ENCODE measurements at places on chromosomes 7 and 10.
A peak's percentile ranks its signal among the peaks of the same experiment; 100 is the strongest.

- DNase-seq: no peak
Measured at GRCh38 chr7:110204527-110204926, 886.4 kb upstream of the LRRN3 start.

- DNase-seq: no peak
Measured at GRCh38 chr10:80273523-80274170, 15.8 kb downstream of the MAT1A start.

- no peak for DNase-seq
Measured at GRCh38 chr7:90607196-90607595, 11.1 kb downstream of the CDK14 start.

DNA sequence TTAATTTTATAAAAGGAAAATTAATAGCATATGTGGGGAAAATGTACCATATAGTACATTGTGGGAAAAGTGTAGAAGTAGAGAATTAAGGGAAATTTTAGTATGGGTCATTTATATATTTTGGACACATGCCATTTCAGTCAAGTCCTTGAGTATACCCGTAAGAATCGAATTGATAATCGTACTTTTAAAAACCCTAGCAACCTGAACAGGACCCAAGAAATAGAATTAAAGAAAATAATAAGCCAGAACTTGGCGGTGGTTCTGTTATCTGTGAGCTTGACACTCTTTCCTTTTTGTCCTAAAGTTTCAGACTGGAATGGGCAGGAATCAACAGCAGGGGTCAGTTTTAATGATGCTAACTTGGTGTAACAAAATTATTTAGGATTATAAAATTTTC, 221.0 kb downstream of the CDK14 start:
- DNase-seq: no peak

- DNase-seq: no peak
Measured at GRCh38 chr7:70288781-70289456, 690.6 kb downstream of the AUTS2 start.

DNA sequence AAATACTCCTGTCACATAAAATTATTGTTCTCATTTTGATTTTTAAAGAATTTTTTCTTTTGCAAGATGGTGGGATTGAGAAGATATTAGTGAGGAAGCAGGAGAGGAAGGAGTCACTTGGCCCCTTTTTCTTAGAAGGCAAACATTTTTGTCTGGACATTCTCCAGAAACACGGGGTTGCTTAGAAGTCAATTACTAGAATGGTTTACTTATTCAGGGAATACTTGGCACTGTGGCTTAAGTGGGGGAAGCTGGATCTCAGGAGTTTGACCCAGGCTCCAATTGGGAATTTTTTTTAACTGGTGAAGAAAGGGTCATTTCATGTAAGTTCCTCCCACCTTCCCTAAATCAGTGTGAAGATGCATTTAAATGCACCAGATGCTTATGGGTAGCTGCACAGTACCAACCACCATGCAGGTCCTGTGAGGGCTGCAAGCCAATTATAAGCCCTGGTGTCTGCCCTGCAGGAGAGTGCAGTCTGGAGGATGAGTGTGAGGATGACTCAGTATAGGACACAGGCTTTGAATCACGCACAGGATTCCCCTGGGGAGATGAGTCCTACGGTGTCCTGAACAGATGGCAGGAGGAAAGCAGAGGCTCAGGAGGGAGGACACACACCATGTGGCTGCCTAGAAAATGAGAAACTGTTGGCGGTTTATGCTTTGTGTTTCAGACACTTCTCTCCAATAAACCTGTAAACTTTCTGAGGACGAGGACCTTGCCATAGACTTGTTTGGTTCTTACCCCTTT, 299.1 kb downstream of the PLXNA4 start:
- no peak for DNase-seq

GRCh38 chr7:132500727-132501440, 75.4 kb downstream of the PLXNA4 start:
- no peak for DNase-seq

- no peak for DNase-seq
Measured at GRCh38 chr7:51090411-51090810, 226.2 kb downstream of the COBL start.

DNA sequence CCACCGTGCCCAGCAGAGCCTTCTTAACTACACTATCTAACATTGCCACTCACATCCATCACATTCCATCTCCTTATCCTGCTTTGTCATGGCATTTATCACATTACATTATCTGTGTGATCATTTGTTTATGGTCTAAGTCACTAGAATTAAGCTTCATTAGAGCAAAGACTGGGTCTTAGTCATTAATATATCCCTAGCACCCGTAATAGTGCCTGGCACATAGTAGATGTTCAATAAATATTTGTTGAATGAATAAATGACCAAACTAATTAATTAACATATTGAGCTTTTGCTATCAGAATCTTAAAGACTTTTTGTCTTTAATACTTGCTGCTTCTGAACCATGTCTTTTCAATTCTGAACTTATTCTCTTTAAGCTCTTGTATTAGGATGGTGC, 5.9 kb upstream of the COPG2 start:
- DNase-seq: no peak

DNA sequence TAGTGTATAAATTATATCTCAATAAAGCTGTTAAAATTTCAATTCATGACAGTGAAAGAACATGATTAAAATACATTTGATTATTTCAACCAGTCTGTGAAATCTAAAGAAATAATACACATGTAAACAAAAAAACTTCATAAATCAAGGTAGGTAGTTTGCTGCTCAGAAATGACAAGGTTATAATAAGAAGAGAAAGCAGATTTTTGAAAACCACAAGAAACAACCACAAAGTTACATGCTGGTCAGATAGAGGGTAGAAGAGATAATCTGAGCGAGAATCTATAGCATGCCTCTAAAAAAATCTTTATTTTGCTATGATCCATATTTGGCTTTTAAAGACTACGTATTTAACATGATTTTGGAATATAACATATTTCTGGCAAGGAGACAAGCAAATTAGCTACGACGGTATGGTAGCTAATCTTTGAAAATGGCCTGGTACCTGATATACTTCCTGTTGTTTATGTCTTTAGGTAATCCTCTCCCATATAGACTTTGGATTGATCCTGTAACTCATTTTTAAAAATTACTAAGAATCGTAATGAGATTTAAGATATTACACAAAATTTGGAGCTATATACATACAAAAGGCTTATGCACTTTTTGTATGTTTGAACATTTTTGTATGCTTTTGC, 23.5 kb upstream of the VCL start:
- no peak for DNase-seq

DNA sequence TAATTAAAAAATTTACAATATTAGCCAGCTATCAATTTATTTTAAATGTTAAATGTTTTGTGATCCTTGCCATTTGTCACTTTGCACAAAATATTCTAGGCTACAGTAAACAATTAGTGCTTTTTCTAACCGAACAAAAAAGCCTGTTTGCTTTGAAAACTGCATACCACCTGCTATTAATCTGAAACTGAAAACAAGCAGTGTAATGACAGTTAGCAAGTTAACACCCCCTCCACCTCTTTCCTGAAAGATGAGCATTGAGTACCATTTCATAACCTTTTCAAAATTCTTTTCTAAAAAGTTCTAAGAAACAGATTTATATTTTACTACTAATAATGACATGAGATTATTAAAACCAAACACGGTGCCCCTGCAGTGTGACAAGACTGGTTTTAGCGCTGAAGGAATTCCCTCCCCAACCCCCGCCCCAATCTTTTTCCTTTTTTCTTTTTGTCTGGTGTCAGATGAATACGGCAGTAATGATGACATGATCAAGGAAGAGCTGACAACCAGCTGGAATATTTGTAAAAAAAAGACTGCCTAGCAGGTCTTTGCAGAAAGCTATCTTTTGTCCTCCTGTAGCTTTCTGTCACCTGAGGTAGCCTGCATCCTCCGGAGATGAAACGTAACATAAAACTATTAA, 175.6 kb downstream of the CHCHD3 start:
- no peak for DNase-seq

- peak; percentile 13 for DNase-seq
Measured at GRCh38 chr7:155848691-155849669, 36.7 kb upstream of the SHH start.

DNA sequence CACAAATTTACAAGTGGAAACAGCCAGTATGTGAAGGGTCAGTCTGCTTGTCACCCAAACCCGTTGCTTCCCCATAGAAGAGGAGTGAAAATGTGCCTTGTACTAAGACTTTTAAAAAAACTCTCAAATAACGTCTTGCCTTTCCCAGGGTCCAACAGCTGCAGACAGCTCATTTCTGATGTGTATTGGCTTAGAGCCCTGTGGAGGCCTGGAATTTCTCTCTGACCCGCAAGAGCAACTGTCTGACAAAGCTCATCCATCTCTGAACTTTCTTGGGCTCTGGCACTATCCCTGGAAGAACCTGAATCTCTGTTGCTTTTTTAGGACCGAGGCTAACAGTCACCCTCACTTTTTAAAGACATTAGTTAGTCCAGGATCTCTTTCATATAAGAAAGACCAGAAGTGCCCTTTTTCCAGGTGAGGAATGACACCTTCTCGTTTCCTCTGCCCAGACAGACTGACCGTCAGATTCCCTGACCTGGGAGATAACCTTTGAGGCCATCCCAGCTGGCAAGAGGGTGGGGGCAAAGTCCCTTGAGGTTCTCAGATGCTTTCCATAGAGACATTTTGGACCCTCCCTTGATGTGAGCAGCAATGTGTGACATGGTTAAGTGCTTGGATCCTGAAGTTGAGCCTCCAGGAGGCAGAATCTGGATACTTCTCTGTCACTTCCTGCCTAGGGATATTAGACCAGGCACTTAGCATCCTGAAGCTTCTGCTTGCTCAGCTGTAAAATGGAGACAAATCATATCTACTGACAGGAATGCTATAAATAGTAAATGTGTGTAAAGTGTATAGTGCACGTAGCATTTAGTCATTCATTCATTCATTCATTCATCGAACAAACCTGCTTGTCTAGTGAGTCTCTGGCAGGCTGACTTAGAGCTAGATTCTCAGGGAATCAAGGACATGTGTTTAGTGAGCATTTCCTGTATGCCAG, 4.5 kb upstream of the NODAL start:
- peak; percentile 96 for DNase-seq

- peak; percentile 69 for DNase-seq
Measured at GRCh38 chr10:58023341-58024073, 244.2 kb downstream of the IPMK start.

DNA sequence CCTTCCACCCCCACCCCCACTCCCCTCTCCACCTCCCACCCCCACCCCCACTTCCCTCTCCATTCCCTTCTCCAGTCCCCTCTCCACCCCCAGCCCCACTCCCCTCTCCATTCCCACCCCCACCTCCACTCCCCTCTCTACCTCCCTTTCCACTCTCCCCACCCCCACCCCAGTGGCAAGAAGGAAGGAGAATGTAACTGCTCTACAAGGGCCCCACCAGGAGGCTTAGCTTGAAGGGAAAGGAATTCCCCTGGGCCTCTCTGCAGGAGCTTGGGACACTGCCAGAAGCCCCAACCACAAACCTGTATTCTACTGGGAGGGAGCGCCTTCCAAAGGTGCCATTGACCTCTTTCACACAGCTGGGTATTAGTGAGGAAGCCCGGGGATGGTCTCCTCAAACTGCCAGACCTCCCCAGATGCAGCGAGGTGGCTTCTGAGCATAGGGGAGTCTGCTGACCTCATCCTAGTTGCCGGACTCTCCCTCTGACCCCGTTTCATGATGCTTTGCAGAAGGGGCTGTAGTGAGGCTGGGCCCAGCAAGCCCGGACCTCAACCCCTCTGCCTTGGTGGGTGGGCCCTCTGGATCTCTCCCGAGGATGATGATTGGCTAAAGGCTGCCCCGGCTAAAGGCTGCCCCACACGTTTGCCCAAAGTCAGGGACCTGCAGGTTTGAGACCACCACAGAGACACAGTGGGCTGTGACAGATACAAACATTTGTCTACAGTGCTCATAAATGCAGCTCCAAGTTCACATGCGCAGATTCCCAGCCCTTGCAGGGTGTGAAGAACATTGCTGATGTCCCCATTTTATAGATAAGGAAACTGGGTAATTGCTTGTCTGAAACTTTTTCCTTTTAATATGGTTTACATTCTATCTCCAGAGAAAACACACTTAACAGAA, 2.9 kb downstream of the DEPP1 start:
- DNase-seq: peak; percentile 81

GRCh38 chr10:126833542-126833941, 71.7 kb upstream of the DOCK1 start:
- no peak for DNase-seq

- DNase-seq: peak; percentile 78
Measured at GRCh38 chr10:34655286-34656170, 159.6 kb downstream of the PARD3 start.

- no peak for DNase-seq
Measured at GRCh38 chr7:26329520-26330255, 38.0 kb downstream of the SNX10 start.

DNA sequence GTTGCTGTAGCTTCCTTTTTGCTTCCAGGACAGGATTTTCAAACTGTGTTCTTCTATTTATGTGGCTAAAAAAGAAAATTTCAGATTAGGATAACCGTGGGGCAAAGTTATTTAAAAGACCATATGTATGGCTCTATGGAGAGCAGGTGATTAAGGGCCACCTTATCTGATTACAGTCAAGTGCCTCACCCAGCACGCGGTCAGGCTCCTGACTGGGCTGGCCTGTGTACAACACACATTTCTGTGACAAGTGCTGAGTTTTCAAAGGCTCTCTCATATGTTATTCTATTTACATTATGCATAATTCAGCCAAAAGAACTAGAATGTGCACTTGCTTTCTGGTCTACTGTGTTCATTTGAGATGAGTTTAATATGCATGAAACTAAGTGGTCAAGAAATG, 547.4 kb downstream of the PHTF2 start:
- DNase-seq: no peak

DNA sequence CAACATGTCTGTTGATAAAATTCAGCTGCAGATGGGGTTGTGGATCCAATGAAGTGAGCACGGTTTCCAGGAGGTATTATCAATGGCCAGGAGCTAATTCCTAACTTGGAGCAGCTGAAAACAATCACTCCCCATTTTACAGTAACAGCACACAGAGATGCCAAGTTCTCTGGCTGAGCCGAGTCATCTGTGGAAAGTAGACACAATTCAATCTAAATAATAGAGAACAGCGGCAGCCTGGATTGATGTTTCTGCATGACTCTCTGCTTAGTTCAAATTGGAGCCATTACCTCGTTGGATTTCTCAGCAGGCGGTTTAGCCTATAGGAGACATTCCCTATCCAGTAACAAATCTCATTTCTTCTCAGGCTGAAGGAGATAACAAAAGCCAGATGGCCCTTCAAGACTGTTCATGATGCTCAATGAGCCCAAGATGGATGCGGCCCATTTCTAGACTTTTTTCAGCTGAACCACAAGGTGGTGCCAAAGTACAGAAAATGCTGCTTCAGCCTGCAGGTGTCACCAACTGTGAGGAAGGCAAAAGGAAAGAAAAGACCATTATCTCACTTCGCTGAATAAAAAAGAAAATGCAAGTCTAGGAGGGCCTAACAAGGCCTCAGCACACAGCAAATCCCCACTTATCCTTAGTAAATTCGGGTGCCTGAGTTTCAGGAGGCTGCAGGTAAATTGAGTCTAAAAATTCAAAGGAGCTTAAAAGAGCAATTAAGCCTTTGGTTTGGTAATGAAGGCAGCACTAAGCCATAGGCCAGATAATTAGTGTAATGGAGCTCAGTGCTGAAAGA, 83.7 kb downstream of the SLC16A9 start:
- peak; percentile 72 for DNase-seq

GRCh38 chr7:132869166-132869861, 212.6 kb downstream of the CHCHD3 start:
- peak; percentile 38 for DNase-seq
